ENCODE measurements at places on chromosomes 13 and 19.

DNA sequence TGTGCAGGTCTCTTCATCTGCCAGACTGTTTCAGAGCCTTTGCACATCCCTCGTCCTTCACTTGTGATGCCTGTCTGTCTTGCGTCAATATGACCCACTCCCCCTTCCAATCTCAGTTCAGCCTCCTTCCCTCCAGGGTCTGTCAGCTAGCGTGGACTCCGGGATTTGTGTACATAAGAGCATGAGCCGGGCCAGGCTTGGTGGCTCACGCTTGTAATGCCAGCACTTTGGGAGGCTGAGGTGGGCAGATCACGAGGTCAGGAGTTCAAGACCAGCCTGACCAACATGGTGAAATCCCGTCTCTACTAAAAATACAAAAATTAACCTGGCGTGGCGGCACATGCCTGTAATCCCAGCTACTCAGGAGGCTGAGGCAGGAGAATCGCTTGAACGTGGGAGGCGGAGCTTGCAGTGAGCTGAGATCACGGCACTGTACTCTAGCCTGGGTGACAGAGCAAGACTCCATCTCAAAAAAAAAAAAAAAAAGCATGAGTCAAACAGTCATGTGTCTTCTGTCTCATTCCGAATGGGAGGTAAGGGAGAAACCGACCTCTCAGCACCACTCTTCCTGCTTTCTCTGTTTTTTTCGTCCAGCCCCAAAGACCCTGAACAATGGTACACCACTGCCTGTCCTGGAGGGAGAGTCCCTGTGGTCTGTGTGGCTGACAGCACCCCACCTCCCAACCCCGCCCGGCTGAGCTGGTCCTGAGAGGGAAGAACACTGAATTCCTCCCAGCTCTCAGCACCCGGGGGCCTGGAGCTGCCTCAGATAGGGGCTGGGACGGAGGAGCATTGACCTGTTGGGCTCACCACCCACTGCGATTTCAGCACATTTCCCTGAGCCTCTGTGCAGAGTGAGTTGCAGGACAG, 2.4 kb upstream of the SIGLEC9 start:
- no peak for DNase-seq

GRCh38 chr19:4851551-4852290, 15.7 kb downstream of the PLIN3 start:
- DNase-seq: peak; percentile 61

DNA sequence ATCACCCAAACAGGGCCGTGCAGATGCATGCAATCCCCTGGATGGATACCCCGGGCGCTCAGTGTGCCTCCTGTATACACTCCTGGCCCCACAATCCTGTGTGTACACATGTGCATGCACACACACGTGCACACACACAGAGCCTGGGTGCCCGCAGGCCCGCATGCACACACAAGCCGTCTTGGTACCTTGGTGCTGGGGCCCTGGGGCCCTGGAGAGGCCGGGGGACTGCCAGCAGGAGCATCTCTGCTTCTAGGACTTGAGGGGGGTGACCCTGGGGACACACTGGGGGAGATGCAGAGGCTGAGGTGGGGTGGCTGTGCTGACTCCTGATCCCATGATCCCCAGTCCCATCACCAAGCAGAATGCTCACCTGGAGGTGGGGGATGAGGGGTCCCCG, 15.6 kb upstream of the EPOR start:
- no peak for DNase-seq

GRCh38 chr13:110187641-110188161, 119.3 kb downstream of the COL4A1 start:
- DNase-seq: peak; percentile 81

DNA sequence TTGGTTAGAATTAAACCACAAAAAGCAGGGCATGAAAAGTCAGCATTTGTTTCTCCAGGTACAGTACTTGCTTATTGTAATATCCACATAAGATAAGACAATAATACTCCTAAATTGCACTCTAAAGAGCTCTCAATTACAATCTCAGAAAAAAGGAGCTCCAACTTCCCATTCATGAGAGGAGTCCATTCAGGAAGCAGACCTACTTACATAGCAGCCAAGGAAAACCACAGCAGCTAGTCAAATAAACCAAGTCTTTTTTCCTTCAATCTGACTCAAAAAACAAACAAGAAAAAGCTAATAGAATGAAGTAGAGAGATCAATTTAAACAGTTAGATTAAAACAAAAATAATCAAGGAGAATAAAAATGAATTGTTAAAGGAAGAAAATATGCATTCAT, 885.2 kb upstream of the SLITRK6 start:
- no peak for DNase-seq

GRCh38 chr13:91417660-91418325, 19.4 kb downstream of the GPC5 start:
- no peak for DNase-seq

DNA sequence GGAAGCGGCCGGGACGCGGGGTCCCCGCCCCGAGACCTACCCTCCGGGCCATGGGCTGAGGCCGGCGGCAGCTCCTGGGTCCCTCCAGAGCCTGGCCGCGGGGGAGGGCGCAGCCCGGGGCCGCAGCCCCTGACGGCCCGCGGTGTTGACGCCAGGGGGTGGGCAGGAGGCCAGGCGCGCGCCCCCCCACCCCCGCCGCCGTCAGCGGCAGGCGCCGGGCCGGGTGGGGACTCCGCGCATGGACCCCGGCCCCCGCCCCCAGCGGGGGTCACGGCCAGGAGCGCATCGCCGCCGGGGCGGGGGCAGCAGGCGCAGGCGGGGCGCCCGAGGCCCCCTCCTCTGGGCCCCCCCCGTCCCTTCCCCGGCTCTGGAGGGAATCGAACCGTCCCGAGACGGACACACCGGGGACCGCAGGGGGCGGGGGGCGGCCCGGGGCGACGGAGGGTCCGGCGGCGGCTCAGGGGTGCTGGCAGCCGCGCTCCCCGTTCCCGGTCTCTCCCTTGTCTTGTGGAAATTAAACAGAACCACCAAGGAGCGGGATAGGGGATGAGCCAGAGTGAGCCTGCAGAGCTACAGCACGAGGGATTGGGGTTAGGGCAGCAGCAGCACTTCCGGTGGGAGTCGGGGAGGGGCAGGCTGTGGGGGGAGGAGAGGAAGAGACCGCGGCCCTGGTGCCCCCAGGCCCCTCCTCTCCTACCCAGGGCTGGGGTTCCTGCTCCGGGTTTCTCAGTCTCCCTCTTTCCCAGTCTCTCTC, at the start of gene MEIS3:
TSS of gene MEIS3 (minus strand) at position 498 of the 754 bp plus-strand sequence. CDS start at position 52, 446 bp downstream.
- no peak for DNase-seq

DNA sequence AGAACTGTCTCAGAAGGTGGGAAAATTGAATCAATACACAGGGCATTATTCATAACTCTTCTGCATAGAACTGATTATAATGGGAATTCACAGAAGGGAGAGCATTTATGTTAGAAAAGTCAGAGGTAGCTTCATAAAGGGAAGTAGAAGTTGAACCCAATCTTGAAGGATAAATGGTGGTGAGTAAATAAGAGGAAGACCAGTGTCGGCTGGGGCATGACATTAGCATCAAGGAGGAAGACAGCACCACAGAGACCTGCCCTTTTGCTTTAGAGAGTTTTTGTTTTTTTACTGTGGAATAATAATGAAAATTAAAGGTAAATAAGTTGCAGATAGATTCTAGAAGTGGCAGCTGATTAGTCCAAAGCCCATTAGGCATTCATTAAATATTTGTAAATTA, 21.9 kb downstream of the CDC16 start:
- DNase-seq: no peak

DNA sequence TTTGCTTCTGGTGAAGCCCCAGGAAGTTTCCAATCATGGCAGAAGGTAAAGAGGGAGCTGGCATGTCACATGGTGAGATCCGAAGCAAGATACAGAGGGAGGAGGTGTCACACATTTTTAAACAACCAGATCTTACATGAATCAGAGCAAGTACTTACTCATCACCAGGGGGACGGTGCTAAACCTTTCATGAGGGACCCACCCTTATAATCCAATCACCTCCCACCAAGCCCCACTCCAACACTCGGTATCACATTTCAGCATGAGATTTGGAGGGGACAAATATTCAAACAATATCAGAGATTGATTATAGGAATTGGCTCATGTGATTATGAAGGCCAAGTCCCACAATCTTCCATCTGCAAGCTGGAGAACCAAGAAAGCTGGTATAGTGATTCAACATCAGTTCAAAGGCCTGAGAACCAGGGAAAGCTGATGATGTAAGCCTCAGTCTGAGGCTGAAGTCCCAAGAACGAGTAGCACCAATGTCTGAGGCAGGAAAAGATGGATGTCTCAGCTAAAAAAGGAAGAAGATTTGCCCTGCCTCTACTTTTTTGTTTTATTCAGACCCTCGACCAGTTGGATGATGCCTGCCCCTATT, 58.6 kb upstream of the WDFY2 start:
- DNase-seq: no peak

- peak; percentile 97 for DNase-seq
Observed at GRCh38 chr13:114099191-114099590, 33.2 kb downstream of the RASA3 start.

- peak; percentile 12 for DNase-seq
Observed at GRCh38 chr13:93496985-93497673, 270.5 kb downstream of the GPC6 start.

- DNase-seq: peak; percentile 59
Observed at GRCh38 chr13:60230593-60230992, 66.9 kb upstream of the DIAPH3 start.

- DNase-seq: no peak
Observed at GRCh38 chr13:64725492-64725891, 2504.6 kb downstream of the PCDH9 start.

DNA sequence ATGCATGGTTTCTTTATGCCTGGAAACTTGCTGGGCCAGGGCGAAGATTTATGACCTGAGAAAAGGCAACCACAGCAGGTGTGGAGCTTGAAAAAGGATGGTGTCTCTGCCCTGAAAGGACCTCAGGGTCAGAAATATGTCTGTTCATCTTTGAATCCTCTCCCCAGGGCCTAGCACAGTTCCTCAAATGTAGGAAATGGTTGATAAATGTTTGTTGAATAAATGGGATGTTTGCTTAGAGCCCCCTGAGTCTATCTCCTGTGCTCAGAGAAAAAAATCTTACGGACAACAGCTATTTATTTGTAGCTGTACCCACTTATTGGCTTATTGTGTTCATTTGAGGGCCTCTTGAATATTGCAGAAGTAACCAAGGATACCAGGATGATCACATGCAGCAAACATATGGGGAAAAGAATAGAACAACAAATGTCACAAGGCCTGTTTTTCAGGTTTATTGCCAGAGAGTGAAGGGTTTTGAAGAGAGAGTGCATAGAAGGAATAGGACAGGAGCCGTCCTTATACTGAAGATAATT, 114.5 kb downstream of the KLF5 start:
- DNase-seq: no peak

- no peak for DNase-seq
Observed at GRCh38 chr13:112251930-112252585, 124.1 kb upstream of the SPACA7 start.

GRCh38 chr13:101751488-101751887, 299.0 kb downstream of the ITGBL1 start:
- DNase-seq: peak; percentile 33

DNA sequence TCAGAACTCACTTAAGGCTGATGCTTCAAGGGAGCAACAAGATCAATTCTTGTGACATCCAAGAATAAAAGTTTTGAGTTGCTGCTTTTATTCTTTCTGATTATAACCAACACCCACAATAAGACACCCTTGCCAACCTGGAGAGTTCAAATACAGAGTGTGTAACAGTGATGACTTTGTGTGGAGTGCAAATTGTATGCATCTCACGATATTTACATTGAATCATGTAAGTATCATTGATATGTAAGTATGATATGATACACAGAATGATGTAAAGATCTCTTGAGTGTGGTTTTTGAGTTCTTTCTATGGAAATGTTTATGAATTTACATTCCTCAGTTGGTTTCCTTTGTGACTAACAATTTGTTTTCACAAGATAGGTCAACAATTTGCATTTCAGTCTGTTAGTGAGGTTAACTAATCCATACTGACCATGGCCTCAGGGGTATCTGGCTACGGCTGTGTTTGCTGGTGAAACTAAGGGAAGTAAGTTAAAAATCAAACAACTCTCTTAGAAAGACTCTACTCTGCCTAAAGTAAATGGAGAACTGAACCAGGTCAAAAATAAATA, 12.4 kb downstream of the LHFPL6 start:
- no peak for DNase-seq

DNA sequence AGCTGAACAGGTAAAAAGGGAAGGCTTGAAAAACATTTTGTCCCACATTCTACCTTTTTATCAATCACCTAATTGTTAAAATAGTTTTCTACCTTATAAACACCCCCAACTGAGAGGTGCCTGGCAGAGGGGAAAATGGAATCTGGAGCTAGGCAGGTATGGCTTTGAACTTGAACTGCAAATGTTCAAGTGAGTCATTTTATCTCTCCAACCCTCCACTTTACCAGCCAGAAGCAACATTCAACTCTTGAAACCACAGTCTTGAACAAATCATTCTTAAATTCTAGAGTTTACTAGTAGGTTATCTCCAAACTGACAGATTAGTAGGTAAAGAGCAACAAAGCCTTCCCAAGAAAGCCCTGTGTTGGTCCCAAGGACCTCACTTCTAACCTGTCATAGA, 116.9 kb downstream of the ABCC4 start:
- DNase-seq: no peak

DNA sequence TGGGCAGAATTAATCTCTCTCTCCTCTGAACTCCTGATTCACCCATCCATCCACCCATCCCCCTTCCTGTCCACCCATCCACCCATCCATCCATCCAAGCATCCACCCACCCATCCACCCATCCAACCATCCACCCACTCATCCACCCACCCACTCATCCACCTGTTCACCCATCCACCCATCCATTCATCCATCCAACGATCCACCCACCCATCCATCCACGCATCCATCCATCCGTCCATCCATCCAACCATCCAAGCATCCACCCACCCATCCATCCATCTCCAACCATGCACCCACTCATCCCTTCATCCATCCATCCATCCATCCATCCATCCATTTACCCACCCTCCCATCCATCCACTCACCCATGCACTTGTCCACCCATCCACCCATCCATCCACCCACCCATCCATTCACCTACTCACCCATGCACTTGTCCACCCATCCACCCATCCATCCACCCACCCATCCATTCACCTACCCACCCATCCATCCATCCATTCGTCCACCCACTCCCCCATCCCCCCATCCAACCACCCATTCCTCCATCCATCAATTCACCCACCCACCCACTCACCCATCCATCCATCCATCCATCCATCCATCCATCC, 18.7 kb downstream of the MEX3D start:
- DNase-seq: no peak

DNA sequence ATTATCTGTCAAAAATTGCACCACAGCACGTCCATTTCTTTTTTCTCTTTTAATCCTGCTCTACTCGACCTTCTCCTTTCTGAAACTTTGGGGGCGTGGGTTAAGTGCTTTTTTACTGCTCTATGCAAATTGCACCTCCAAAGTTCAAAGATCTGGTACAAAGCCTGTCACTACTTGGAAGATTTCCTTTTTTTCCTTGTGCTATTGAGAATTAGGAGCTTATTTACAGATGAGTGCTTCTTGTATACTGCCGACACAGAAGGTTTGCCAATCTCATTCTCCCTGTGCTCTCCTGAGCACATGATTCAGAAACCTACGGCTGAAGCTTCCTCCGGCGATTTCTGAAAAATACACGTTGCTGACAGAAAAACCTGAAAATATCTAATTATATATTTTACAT, 94.8 kb downstream of the TEX29 start:
- no peak for DNase-seq

All from fibroblast of skin of scalp (primary cell).